NCI-H2029 treated with DMSO at 0.1 percent for 48 hours (cell line): ENCODE measurements at places on chromosomes 2 and 18.

GRCh38 chr2:10297959-10298531 is 4.7 kb upstream of the HPCAL1 start:
- DNase-seq: no peak

DNA sequence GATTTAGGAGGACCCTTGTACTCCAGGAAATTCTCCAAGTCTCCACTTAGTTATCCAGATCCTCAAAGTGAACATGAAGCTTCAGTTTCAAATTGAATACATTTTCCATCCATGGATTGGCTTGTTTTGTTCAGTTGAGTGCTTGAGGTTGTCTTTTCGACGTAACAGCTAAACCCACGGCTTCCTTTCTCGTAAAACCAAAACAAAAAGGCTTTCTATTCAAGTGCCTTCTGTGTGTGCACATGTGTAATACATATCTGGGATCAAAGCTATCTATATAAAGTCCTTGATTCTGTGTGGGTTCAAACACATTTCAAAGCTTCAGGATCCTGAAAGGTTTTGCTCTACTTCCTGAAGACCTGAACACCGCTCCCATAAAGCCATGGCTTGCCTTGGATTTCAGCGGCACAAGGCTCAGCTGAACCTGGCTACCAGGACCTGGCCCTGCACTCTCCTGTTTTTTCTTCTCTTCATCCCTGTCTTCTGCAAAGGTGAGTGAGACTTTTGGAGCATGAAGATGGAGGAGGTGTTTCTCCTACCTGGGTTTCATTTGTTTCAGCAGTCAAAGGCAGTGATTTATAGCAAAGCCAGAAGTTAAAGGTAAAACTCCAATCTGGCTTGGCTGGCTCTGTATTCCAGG is at the start of gene CTLA4:
CTLA4 (plus strand) TSS at position 211 of the 640 bp plus-strand sequence; CDS start at position 383, 172 bp downstream.
- no peak for DNase-seq

DNA sequence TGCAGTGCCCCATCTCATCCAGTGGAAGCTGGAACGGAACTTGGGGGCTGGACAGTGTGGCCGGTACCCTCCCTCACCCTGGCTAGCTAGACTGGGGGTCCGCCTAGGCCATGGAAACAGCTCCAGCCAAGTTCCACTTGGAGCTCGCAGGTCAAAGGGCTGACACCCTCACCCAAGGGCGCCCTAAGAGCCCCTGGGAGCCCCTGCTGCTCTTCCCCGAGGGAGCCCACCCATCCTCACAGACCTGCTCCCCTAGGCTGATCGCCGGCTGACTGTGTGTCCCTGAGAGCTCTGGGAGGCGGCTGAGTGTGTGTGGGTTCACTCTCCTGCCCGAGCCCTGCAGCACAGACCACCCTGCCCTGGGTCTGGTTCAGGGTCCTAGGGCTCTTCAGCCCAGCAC is 118.2 kb upstream of the OTOS start:
- no peak for DNase-seq

GRCh38 chr2:108786354-108787215 is at the start of gene CCDC138:
CCDC138 (plus strand) TSS chr2:108786771; CDS start chr2:108786823, 52 bp downstream.
- peak; percentile 46 for DNase-seq

DNA sequence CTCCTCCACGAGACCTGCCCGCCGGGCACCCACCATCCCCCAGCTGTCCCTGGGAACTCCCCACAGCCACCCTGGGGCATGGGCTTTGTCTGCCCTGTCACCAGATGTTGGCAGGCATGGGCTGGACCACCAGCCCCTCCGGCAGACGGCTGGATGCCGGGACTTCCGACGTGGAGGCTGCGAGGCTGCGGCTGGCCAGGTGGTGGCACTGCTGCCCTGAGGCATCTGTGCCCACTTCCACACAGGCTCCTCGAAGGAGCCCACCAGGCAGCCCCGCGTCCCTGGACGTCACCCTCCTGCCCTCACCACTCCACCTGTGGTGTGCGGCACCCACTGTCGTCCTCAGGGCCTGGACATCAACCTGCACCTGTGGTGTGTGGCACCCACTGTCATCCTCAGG is 319.9 kb upstream of the SALL3 start:
- DNase-seq: no peak

GRCh38 chr2:218229239-218229638 is 12.2 kb downstream of the ARPC2 start:
- no peak for DNase-seq
